Mammary epithelial cell (primary cell): ENCODE measurements at places on chromosomes 3 and 15.

DNA sequence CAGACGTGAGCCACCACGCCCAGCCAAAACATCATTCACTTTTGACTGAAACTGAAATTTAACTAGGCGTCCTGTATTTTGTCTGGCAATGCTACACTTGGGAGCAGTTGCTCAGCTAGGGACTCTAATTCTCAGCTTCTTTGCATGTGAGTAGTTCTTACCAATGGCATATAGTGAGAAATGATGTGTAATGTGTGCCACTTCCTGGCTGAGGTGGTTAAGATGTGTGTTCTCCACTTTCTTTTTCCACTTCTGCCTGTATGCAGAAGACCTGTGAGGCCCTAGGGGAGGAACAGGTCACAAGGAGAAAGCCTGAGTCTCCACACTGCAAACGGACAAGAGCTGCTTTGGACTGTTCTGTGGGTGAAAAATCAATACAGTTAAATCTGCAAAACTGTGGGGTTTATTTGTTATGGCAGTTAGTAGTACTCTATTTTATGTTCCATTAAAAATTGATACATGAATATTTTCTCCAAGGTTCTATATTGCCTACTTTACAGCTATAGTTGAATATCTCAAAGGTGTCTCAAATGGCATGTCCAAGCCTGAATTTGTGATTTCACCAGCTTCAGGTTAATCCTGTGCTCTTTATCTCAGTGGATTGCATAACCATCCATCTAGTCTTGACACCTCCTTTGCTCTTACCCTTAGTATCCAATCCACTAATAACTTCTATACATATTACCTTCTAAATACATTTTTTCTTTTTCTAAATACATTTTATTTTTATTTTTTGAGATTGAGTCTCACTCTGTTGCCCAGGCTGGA is 59.3 kb downstream of the NR1D2 start:
- DNase-seq, result peak; percentile 58

DNA sequence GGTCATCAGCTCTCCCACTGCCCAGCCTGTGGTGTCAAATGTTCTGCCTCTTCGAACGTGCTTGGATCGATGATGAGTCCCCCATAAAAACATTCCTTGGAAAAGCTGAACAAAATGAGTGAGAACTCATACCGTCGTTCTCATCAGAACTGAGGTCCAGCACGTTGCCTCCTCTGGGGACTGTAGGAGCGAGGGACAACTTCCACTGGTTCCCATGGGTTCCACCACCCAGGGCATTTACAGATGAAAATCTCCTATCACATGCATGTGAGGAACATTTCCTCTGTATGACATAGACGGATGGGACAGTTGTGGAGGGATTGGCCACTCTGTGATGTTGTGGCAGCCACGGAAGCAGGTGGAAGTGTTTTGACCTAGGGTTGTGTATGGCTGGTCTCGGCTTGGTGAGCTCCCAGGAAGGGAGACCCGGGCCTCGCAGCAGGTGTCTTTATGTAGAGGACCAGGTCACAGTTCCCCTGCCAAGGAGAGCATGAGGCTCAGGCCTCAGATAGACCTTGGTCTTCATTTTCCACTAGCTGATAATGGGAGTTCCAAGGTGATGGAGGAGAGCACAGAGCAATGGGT is 113.0 kb downstream of the SNRPN start:
- no peak for DNase-seq

DNA sequence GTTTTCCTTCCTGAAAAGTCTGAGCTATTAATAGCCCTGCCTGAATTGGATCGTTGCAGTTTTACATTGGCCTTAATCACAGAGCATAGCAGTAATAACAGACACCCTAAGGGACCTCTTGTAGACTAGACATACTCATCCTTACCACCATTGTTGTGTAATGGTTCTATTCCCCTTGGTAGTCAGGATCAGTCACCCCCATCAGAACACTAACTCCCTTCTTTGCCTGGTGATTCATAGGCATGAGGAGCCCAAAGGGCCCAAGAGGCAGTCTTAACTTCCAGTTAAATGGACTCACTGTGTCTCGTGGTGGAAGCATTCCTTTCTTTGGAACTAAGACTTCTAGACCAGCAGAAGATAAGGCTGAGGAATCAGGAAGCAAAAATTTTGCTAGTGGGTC is 20.2 kb downstream of the CGGBP1 start:
- DNase-seq, result peak; percentile 96

GRCh38 chr3:113844622-113845222 is 6.1 kb downstream of the GRAMD1C start:
- DNase-seq, result peak; percentile 35

GRCh38 chr15:70625438-70625837 is 137.9 kb downstream of the UACA start:
- no peak for DNase-seq

- no peak for DNase-seq
Measured at GRCh38 chr15:92294759-92295158, 98.9 kb upstream of the ST8SIA2 start.

- DNase-seq, result no peak
Measured at GRCh38 chr15:48358229-48359152, 27.3 kb downstream of the DUT start.

DNA sequence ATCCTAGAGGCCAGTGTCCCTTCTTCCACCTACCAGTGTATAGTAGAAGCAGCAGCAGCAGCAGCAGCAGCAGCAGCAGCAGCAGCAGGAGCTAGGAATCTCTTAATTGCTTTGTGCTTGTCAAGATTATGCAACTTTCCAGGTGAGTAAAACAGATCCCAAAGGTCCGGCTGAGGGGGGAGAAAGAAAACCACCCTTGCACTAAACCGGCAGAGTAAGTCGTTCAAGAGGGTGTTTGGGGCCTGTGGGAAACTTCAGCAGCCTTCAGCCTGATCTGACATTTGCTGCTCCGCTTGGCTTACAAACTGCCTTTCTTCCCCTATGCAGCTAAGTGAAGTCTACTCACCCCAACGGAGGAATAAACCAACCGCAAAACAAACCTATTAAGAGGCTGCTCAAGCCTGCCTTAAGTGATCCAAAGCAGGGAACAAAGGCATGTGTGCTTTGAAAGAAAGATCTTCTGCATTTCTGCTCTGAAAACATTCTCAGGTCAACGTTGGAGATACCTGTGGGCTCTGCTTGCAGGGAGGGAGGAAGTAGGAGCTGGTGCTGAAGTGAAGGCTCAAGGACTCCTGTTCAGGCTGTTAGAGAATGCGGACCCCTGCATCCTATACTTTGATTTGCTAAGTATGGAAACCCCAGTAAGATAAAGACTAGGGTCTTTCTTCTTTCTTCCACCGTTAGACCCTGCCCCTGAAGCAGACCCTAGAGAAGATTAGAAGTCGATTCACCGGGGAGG is 35.7 kb upstream of the DLG1 start:
- no peak for DNase-seq

GRCh38 chr3:4772171-4772804 is 206.9 kb upstream of the BHLHE40 start:
- DNase-seq, result no peak

DNA sequence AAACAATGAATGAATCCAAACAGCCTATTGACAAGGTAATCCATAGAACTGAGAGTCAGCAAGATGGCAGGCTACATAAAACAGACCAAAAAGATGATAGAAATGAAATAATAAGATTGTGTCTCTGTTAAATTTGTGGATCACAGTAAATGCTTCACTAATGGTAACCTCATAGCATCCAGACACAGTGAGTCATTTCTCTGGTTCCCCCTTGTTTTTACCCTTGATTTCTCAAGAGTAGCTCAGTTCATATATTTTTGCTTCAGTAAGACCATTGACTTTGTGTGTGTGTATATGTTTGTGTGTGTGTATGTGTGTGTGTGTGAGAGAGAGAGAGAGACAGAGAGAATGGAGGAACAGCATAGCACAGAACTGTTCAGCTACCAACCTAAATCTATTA is 546.9 kb downstream of the RBMS3 start:
- no peak for DNase-seq

DNA sequence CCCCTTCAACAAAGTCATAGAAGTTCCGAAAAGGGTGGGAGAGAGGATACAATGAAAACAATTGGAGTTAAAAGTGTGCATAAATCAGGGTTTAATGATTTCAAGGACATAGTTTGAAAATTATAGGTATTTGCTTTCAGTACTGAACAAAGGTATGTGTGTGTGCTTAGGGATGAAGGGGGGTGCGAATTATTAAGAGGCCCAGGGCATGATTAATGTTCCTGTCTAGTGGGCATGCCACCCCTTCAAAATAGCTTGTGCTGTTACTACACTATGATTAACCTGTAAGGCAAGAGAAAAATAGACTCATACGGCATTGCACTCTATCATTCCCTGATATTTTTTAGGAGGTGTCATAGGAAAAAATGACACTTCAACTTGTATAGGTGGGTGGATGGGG is 731.6 kb downstream of the NAALADL2 start:
- DNase-seq, result no peak

- no peak for DNase-seq
Measured at GRCh38 chr15:93033434-93034045, 55.5 kb downstream of the RGMA start.

DNA sequence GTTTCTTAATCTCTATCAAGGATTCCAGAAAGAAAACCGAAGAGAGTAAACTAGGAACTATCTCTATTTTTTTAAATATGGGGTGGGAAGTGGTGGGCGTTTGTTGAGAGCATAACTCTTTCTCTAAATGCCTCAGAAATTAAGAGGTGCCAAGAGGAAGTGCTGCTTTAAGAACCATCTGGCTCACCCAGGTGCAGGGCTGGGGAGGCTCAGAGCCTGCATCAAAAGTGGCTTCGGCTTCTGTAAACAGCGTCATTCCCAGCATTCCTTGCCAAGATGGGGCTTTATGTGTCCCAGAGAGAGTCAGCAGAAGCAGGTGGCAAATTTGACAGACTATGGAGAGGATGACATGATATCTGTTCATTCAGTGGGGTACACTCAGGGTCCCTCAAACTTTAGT is 123.3 kb upstream of the BFSP2 start:
- DNase-seq, result no peak

- DNase-seq, result peak; percentile 71
Measured at GRCh38 chr15:71649894-71650293, 160.5 kb upstream of the NR2E3 start.
